NCI-H1436 treated with DMSO at 0.1 percent for 48 hours (cell line): ENCODE measurements at places on chromosomes 3 and 15.

DNA sequence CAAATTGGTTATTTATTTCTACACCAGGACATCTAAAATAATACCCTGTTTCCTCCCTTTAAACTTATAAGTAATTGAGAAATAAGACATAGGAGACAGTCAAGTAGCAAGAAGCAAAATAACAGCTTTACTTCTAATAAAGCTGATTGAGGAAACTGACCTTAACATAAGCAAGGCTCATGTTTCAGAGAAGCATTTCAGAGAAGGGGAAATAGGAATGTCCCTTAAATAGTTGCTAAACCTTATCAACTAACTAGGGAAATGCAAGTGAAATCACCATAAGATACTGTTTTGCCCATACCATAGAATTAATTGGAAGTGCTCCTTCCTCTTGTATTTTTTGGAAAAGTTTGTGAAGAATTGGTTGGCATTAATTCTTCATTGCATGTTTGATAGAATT lies 84.9 kb downstream of the B3GALNT1 start:
- no peak for DNase-seq

DNA sequence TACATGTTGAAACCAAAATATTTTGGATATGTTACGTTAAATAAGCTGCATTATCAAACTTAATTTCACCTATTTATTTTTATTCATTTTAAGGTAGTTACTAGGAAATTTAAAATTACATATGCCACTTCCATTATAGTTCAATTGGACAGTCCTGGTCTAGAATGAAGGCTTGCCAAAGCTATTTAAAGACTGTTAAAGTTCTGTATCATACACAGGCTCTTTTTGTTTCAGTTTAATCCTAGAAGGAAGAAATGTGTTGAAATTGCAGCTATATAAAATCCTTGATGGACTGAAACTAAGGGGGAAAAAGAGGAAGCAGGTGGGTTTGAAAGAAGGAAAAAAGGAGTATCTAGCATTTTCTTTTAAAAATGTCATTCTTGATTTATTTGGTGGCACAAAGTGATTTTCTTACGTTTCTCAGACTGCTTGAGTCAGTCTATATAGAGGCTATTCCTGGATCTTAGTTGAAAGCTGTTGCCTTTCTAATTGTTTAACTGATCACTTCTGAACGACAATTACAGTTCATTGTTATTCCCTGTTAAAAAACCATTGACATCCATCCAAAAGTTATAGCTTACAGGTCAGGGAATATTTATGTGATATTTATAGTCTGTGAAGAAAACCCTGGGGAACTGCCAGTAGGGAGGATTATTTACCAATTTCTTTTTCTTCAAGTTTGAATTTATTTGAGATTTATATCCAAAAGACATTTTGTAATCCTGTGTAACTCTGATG lies 195.0 kb downstream of the RORA start:
- DNase-seq: no peak

GRCh38 chr3:170257145-170257544 lies 34.9 kb downstream of the PRKCI start:
- no peak for DNase-seq

DNA sequence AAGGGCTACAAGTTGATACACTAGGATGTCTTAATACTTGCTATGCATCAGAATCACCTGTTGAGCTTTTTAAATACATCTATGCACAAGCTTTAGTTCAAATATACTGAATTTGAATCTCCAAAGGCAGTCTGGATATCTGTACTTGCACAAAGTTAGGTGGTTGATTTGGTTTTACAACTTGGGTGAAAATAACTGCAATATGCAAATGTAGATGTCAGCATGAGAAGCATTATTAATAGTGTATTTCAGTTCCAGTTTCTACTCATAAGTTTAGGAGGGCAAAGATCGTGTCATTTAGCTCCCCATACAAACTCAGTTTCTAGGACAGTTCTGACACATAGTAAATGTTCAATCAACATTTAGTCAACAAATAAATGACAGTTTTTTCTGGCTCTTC lies 25.6 kb downstream of the IQCB1 start:
- DNase-seq: no peak

- no peak for DNase-seq
Measured at GRCh38 chr3:172376881-172377280, 71.4 kb downstream of the GHSR start.

- DNase-seq: no peak
Measured at GRCh38 chr15:33278816-33279612, 31.8 kb upstream of the RYR3 start.

DNA sequence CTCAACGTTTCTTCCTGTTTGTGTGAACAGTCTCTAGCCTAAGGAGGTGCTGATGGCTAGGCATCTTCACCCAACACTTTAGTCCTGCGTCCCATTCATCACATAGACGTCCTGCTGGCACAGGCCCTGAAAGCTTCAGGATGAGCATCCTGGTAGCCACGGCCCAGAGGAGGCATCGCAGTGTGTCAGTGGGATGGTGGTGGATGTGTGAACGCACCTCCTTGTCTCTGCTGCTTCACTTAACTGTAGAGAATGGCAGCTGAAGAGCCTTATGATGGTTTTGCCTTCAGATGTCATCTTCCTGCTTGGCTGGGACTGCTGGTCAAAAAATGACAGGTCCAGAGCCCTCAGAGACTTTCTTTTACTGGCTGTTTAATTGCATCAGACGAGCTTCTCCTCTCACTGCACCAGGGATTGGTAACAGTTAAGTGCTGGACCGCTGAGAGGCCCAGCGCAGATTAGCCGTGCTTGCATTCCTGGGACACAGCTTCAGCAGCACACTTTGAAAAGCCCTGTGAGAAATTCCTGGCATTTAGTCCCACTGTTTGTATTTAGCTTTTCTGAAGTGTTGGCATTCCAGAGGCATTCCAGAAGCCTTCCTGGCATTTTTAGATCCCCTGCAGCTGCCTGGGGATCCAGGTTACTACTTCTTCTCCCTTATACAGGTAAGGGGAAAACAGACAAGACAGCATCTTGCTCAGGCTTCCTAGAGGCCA lies 132.4 kb upstream of the PLXNA1 start:
- no peak for DNase-seq
